ENCODE measurements at places on chromosomes 3 and 15.

DNA sequence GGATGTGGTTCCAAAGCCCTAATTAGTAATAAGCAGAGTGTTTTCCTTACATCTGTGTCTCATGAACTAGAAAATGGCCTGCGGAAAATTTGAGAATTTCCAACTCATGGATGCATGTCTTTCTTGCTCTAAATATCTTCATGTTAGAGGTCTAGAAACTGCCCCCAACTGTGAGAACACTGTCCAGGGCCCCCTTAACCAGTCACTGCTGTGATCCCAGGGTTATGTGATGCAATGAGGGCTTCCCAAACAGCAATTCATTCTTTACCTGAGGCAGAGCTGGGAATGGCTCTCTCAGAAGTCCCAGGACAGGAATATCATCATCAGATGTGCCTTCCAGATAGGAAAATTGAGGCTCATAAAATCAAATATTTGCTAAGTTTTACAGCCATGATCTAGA is 8.2 kb downstream of the NPAP1 start:
- DNase-seq: no peak

GRCh38 chr15:61063875-61064320 is 165.2 kb downstream of the RORA start:
- no peak for DNase-seq

DNA sequence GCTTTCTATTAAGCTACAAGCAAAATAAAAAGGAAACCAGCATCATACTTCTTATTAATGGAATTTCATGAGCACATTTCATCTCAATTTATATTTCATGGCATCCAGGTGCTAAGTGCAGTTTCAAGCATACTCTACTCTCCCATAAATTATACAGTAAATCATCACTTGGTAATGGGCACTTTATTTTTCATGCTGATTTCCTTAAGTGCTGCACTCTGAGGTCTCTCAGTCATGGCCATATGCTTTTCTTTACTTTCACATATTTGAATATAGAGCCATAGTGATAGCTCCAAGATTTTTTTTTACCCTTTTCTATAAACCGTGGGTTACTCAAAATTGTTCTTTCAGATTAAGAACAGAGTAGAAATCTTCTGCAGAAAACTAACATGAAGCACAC is 1505.7 kb upstream of the CADM2 start:
- no peak for DNase-seq

GRCh38 chr3:39279745-39280517 is at the start of gene CX3CR1:
Gene CX3CR1, minus strand, starts transcription at chr3:39280036. Its CDS starts 13,527 bp downstream, at chr3:39266509.
- no peak for DNase-seq

GRCh38 chr3:138005627-138006026 is 4.3 kb upstream of the CLDN18 start:
- no peak for DNase-seq

DNA sequence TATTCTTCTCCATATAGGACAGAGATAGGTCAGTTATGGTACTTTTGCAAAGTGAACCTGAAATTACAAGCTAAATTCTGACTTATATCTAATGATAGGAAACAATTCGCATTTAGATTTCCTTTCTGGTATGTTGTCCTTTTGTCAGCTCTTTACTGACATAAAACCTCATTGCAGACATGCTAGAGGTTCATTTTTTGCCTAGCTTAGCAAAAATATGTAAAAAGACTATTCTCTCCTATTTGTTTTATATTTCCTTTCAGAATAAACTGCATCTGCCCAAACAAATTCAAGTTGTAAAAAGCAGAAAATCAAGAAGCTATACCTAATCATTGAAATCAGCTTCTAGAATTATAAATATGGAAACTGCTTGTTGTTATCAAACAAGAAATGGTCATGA is 168.7 kb downstream of the PPM1L start:
- DNase-seq: no peak

- no peak for DNase-seq
These were observed 13.5 kb downstream of the BFSP2 start for GRCh38 chr3:133413161-133414020.

DNA sequence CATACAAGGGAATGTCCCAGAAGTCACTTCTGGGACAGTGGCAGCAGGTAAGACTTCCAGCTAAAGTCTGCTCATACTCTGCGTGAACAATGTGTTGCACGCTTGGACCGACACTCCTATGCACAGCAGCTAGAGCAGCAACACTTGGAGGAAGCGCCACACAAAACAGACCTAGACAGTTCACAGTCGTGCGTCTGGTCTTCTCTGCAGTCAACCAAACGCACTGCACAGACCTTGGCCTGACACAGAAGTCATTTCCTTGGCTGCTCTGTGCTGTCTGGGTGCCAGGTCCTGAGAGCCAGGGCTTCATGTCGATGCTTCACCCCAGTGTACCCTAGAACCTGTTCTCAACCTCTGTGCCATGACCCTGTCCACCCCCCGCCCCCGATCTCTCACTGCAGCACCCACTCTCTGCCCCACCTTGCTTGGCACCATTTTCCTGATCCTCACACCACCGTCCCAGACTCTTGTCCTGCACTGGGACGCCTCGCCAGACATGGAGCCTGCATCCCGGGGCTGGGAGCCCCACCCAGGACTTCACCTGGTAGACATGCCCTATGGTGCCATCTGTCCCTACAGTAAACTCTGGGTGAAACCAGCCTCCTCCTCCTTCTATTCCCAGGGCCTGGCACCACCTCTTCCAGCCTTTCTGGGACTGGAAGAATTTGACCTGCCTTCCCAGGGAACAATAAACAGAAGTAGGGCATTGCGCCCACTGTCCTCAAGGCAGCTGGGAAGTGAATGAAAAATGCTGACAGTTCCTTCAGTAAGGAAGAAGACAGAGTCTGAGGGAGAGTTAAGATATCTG is 3.1 kb downstream of the ATP10A start:
- DNase-seq: peak; percentile 48

DNA sequence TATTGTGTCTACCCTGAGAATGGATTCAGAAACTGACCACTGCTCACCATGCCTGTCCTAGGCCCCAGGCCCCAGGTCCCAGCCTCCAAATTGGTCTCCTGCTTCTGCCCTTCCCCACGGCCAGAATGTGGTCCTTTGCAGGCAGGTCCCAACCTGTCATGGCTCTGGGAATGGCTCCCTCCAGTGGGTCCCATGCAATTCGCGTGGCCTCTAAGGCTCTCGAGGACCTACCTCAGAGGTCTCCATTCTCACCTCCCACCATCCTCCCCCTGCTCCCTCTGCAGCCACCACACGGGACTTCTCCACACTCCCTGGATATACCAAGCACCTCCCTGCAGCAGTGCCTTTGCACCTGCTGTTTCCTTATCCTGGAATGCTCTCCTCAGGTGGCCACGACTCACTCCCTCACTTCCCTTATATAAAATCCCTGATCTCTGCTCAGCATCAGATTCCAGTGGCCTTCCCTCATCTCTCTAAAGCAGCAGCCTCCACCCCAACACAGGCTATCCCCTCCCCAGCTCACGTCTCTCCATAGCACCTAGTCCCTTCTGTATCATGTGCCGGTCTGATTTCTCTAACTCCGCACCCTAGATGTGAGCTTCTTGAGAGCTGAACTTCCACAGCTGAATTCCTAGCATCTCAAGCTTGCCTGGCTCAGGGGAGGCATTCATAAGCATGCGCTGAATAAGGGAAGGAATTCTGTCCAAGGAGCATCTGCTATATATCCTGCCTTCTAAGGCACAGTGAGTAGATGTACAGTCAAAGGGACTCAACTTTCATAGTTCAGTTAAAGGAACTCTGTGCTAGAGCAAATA is 56.9 kb downstream of the ARRDC4 start:
- DNase-seq: no peak

- DNase-seq: no peak
These were observed 20.2 kb upstream of the PPM1L start for GRCh38 chr3:160735826-160736225.

GRCh38 chr3:164679245-164679644 is 399.1 kb downstream of the SI start:
- DNase-seq: no peak

GRCh38 chr3:127573912-127574311 is 16.6 kb downstream of the TPRA1 start:
- DNase-seq: no peak

- DNase-seq: no peak
These were observed 18.9 kb upstream of the RPL29 start for GRCh38 chr3:52014613-52015012.

DNA sequence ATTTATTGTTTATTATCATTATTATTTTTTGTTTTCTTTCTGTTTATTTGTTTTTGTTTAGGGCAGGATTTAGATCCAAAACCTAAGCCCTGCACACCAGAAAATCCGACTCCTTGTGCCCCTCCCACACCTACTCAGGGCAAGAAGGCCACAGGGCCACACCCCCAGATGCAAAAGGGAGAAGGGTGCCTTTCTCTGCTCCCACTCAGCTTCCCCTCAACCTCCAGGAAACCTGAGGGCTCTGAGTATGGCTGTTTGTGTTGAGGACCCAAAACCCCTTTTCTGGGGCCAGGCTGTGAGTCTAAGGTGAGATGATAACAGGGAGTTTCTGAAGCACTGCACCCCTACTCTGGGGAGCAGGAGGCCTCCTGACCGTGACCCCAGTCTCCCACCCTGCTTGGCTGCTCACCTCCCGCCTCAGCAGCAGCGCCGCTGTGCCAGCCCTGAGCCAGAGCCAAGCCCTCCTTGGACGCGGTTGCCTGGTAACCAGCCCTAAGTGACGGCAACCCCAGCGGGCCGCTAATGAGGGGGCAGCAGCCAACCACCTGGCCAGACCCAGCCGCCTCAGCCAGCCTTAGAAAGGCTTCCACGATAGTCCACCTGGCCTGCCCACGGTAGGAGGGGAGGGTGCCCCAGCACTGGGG is 6.4 kb upstream of the C15orf39 start:
- DNase-seq: no peak

DNA sequence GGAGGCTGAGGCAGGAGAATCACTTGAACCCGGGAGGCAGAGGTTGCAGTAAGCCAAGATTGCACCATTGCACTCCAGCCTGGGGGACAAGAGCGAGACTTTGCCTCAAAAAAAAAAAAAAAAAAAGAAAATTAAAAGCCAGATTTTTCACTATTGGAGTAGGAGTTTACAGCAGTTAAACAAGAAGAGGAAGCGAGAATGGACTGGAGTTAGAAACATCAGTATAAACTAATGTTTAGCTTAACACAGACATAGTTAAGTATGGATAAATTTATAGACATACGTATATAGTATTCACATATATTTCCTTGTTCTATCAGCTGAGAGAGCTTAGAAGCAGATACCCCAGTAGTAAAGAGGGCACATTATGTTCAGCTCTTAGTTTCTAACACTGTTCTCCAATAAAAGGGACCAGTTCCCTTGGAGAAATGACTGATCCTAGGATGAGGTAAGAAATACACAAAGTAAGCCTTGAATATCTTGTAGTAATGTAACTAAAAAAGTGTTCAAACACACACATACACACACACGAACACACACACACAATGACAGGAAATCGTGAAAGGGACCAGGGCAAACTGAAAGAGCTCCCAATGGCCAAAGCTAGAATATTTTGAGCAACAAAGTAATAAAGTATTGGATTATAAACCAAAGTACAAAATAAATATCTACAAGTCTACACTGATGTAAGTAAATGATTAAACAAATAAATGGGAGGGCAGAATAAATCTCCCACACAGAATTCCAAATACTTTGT is 25.1 kb downstream of the PIK3CB start:
- DNase-seq: no peak

- DNase-seq: no peak
These were observed 41.5 kb downstream of the CP start for GRCh38 chr3:149180057-149180573.

DNA sequence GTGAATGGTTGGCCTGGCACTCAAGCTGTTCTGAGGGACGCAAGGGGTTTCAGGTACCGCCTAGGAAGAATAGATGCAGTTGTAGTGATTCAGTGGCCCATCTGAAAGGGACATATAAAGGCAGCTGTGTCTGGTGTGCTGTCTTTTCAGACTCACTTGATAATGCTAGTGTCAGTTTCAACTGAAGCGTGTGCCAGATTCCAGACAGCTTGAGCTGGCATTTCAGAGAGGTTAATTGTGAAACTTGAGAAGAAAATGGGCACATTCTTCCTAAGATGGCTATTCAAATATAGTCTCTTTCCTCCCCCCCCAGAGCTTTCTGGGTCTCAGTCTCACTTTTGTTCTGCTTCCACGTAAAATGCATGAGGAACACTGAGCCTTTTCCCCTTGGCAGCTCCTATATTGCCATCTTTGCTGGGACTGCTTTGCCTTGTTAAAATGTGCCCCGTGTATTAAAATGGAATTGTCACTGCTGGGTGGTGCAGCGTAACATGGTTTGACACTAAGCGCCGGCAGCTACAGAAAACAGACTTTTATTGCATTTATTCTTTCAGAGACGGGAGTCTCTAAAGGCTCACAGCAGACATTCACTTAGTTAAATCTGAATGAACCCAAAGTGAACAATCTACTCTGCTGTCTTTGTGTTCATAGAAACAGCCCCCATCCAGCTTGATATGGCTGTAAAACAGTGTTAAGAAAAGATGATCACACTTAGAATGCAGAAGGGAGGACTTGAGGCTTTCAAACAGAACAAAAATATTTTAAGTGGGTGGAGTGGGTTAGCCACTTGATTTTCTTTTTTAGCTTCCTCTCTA is 478.7 kb downstream of the RBMS3 start:
- no peak for DNase-seq

DNA sequence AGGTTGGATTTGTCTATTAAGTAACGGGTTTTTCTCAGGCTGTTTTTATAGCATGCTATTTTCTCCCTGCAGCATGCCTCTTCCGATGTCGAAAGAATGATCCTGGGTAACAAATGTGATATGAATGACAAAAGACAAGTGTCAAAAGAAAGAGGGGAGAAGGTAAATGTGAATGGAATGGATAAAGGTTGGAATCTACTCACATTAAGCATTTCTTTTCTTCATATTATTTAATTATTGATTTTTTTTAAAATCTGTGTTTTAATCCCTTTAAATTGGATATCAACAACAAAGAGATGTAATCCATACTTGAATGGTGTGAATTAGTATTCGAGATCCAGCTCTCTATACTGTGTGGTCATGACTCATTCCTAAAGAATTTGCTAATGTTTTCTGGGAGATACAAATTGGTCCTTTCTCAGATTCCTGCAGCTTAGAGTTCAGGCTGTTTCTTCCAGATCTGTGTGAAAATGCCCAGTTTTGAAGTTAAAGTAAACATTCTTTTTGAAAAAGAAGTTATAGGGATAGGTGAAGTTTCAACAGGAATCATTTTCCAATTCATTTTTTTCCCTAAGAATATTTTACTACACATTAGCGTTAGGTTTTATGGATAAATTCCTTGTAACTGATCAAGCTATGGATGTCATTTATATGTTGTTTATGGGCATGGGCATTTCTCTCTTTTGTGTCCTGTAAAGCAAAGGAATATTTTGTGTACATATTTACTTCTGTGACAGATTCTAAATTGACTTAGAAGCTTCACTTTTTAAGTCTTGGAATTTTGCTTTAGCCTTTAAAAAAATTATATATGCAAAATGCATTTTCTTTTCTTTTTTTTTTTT is 20.8 kb upstream of the APH1B start:
- no peak for DNase-seq

- DNase-seq: no peak
These were observed 108.8 kb downstream of the LRRK1 start for GRCh38 chr15:101027920-101028319.

- DNase-seq: no peak
These were observed 1.5 kb downstream of the MRPL46 start for GRCh38 chr15:88465633-88466224.

GRCh38 chr3:64759811-64760210 is 72.0 kb upstream of the ADAMTS9 start:
- no peak for DNase-seq

Measured in CD4-positive, alpha-beta T cell treated with Interleukin-21 for 1 hour (primary cell).